ENCODE measurements at places on chromosomes 4 and X. TPM values are rescaled to one million over a fixed set of nuclear protein-coding genes. Genes with fewer than 3 reads are reported as not detected.
A peak's percentile ranks its signal among the peaks of the same experiment; 100 is the strongest.

The ZCCHC18 gene
- total RNA-seq, result 3.3 TPM

DNA sequence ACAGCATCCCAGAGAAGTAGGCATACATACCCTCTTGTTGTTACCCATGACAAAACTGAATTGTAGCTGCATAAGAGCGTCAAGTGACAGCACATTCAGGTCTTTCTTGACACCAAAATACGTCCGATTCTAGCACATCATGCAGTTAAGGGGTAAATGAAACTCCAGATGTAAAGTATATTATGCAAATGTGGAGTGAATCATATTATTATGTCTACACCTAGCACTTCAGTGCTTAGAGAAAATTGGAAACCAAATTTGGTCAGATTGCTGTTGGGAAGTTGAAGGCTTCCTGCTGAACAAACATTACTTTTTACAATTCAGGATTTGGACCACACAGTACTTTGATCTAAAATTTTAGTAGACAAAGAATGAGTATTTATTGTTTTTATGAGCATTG lies 24.2 kb upstream of the LEF1 start:
- no peaks in the 10 kb centered on the region for H3K36me3 ChIP-seq
- H3K27ac ChIP-seq, result no peak overlapping the region
- no peaks in the 10 kb centered on the region for H3K4me1 ChIP-seq

DNA sequence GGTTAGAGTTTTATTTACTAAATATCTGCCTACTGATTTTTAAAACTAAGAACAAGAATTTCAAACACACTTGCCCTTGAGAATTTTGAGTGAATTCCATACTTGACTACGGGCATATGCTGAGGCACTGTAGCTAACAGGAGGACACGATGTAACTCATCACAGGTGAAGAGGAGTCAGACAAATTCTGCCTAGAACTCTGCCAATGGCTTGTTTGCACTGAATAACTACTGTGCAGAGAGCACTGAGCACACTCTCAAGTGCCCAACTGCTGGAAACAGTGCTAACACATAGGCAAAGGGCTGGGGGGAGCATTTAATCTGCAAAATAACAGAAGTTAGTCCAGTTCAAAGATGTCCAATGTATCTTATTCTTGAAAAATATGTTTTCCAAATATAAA lies 104.4 kb downstream of the WDFY3 start:
- no peak for DNase-seq
- H3K4me3 ChIP-seq, result no peak overlapping the region
- no peaks in the 10 kb centered on the region for H3K36me3 ChIP-seq
- H3K4me1 ChIP-seq, result no peaks in the 10 kb centered on the region

- no peak overlapping the region for H3K4me3 ChIP-seq
- H3K4me1 ChIP-seq, result peaks cover 7% of the 10 kb centered on the region
- DNase-seq, result no peak
- no peak overlapping the region for H3K27ac ChIP-seq
- peaks cover 3% of the 10 kb centered on the region for H3K36me3 ChIP-seq
- H3K27me3 ChIP-seq, result peaks cover 8% of the 10 kb centered on the region
Measured at GRCh38 chr4:37690976-37691375, 4.8 kb upstream of the RELL1 start.

The ASB9 gene
- 0.82 TPM for total RNA-seq

GRCh38 chr4:145251391-145251790 lies 71.0 kb upstream of the OTUD4 start:
- no peaks in the 10 kb centered on the region for H3K36me3 ChIP-seq
- no peak overlapping the region for H3K4me3 ChIP-seq
- peaks cover 17% of the 10 kb centered on the region for H3K27me3 ChIP-seq
- no peak for DNase-seq

GRCh38 chrX:49214996-49215526 lies 15.1 kb upstream of the SYP start:
- no peak overlapping the region for H3K27ac ChIP-seq
- no peaks in the 10 kb centered on the region for H3K27me3 ChIP-seq
- H3K36me3 ChIP-seq, result no peaks in the 10 kb centered on the region

The ARHGEF38 gene
- not detected for total RNA-seq

- peaks cover 10% of the 10 kb centered on the region for H3K4me1 ChIP-seq
- no peak for DNase-seq
- no peak overlapping the region for H3K4me3 ChIP-seq
- no peaks in the 10 kb centered on the region for H3K27me3 ChIP-seq
Measured at GRCh38 chr4:182018691-182019090, 224.5 kb upstream of the TENM3 start.

The PRDM5 gene
- total RNA-seq, result 1.2 TPM

- H3K27me3 ChIP-seq, result no peaks in the 10 kb centered on the region
- no peak for DNase-seq
- H3K4me1 ChIP-seq, result no peaks in the 10 kb centered on the region
- no peaks in the 10 kb centered on the region for H3K36me3 ChIP-seq
- no peak overlapping the region for H3K27ac ChIP-seq
Measured at GRCh38 chrX:5595570-5595969, 633.1 kb downstream of the NLGN4X start.

DNA sequence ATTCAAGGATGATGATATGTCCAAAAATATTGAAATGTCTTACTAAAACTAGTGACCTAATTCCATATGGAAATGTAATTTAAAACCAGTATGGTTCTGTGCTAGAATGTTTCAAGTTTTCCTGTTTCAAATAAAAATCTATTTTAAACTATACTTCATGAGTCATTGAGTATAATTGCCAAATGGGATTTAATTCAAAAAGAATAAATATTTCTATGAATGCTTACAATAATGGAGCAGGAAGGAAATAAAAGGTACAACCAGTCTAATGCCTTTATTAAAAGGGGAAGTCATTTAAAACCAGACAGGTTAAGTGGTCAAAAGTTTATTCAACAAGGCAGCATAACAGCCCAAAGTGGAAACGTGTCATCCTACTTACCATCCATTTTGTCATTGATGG lies 2347.1 kb downstream of the PCDH7 start:
- no peaks in the 10 kb centered on the region for H3K27me3 ChIP-seq
- H3K4me1 ChIP-seq, result no peaks in the 10 kb centered on the region
- H3K4me3 ChIP-seq, result no peak overlapping the region
- H3K36me3 ChIP-seq, result no peaks in the 10 kb centered on the region

GRCh38 chr4:26632916-26633315 lies 49.0 kb downstream of the TBC1D19 start:
- no peak overlapping the region for H3K4me3 ChIP-seq
- no peaks in the 10 kb centered on the region for H3K27me3 ChIP-seq
- DNase-seq, result no peak
- H3K36me3 ChIP-seq, result peaks cover 3% of the 10 kb centered on the region

The SMPX gene
- total RNA-seq, result not detected

DNA sequence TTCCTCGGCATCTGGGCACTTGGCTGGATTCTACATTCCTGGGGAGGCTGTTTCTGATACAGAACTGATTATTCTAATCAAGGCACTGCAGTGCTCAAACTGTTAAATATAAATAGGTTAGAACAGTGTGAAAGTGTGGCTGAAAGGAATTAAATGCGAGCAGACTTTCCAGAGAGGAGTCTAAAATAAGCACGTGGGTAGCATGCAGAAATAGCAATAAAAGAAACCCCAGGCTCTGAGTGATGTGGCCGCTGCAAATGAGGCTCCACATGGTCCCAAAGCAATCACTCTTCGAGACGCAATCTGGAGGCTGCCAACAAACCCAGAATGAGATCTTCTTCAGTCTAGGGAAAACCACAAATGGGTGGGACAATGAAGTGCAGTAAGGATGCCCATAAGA lies 30.6 kb upstream of the MTM1 start:
- H3K27me3 ChIP-seq, result no peaks in the 10 kb centered on the region
- H3K27ac ChIP-seq, result no peak overlapping the region
- H3K4me1 ChIP-seq, result no peaks in the 10 kb centered on the region
- no peak for DNase-seq
- no peak overlapping the region for H3K4me3 ChIP-seq
- H3K36me3 ChIP-seq, result peaks cover 7% of the 10 kb centered on the region

The PPP1R2C gene
- not detected for total RNA-seq

DNA sequence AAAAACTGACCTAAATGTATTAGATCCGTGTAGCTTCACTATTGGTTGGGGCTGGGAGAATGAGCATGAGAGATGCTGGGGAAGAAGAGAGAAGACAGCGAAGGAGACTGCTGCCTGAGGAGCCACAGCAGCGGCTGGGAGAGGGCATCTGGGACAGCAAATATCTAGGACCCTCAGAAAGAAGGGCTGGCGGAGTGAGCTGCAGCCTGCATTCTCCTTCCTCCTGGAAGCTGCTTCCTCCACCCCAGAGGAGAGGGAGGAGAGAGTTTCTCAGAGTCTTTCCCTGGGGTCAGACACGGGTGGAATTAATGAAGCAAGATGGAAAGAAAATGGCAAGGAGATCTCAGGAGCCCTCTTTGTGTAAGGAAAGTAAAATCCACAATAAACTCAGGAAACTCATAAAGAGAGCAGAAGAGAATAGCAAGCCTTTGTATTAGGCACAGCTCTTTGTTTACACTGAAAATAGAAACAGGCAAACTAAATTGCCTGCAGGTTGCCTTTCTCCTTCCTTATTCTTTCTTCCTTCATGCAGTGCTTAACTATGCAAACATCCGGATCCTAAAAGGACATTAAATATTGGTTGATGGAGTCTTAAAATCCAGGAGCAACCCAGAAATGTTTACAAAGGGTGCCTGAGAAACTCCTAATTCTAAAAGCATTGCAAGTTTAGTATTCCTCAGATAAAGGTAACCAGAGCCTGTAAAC lies 130.3 kb upstream of the GALNT7 start:
- DNase-seq, result no peak
- H3K4me1 ChIP-seq, result no peaks in the 10 kb centered on the region
- H3K27me3 ChIP-seq, result peaks cover 28% of the 10 kb centered on the region
- H3K27ac ChIP-seq, result no peak overlapping the region
- H3K4me3 ChIP-seq, result no peak overlapping the region
- no peaks in the 10 kb centered on the region for H3K36me3 ChIP-seq

The KIF4A gene
- total RNA-seq, result 41.0 TPM

The RPS6KA3 gene
- 60.5 TPM for total RNA-seq

DNA sequence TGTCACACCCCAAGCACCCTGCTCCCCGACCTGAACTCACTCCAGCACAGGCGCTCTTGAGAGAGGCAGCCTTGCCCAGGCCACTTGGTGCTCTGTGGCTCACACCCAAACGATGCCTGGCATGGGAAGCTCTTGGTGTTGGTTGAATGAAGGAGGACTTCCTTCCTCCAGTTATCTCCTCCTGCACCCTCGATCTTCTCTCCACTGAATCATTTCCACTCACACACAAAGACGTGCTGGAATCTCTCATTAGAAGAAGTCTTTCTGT lies 90.5 kb upstream of the TRIM2 start:
- H3K27me3 ChIP-seq, result peaks cover 40% of the 10 kb centered on the region
- DNase-seq, result peak; percentile 43
- peaks cover 11% of the 10 kb centered on the region for H3K4me1 ChIP-seq
- no peak overlapping the region for H3K4me3 ChIP-seq
- H3K36me3 ChIP-seq, result no peaks in the 10 kb centered on the region
